MCF 10A (cell line): ENCODE measurements at places on chromosomes 2 and 18. TPM values are rescaled to one million over a fixed set of nuclear protein-coding genes. Genes with fewer than 3 reads are reported as not detected.

DNA sequence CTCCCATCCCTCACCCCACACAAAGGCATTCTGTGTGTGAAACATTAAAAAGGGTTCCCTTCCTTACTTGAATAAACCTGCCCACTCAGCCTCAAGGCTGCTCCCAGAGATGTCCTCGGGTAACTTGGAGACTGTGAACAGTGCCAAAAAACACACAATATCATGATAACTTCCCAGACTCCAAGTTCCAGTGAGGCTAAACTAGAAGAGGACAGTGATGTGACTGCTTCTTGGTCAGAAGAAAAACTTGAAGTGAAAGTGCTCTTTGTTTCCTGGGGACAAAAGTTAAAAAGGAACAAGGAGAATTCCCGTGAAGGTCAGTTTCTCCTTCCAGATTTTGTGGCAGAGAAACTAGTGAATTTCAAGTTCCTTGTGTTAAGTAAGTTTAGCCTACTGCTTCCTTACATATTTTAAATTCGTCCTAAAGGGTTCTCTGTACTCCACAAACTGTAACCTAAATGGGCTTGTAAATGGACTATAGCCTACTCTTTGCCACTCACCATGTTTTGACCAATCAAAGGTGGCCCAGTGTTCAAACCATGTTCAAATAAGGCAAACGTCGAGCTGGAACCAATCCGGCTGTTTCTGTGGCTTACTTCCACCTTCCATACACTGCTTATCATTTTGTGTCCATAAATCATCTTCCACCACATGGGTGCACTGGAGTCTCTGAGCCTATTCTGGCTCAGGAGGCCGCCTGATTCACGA is 20.4 kb downstream of the TPRKB start:
- peak; percentile 33 for DNase-seq

DNA sequence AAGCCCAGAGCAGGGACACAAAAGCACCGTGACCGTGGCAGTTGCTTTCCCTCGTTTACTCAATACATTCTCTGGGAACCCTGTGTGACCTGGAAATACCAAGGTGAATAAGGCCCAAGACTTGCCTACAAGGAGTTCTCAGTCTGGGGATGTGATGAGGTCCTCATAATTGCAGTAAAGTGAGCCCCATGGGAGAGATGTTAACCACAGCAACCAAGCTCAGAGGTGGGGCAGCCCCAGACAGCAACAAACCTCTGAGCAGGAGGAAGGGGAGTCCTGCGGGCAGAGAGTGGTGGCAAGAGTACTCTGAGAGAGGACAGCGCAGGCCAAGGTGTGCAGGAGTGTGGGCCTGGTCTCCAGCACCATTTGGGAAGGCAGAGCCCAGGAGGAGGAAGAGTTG is 91.6 kb downstream of the TTC32 start:
- DNase-seq: no peak

DNA sequence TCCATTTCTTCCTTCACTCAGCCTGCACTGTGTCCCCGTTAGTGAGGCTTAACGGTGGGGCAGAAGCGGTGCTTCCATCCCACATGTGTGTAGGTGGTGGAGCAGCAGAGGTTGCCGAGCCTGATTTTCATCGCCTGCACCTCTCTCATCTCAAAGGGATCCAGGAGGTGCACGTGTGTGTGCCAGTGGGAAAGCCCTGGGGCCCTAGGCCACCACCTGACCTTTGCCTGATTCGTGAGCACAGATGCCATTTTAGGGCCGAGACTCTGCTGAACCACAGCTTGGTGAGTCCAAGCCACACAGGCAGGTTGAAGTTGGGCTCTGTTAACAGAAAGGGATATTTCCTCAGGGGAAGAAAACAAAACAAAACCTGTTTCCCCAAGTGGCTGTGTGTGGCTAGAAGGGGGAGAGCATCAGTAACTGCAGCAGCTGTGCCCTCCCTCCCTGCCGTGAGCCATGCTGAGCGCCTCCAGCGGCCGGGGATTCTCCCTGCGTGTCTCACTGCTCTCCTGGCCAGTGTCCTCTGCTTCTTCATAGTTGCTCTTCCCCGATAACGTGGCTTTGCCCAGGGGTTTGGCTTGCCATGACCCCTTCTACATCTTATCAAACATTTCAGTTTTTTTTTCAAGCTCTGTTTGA is 81.5 kb downstream of the MAPRE2 start:
- peak; percentile 7 for DNase-seq

DNA sequence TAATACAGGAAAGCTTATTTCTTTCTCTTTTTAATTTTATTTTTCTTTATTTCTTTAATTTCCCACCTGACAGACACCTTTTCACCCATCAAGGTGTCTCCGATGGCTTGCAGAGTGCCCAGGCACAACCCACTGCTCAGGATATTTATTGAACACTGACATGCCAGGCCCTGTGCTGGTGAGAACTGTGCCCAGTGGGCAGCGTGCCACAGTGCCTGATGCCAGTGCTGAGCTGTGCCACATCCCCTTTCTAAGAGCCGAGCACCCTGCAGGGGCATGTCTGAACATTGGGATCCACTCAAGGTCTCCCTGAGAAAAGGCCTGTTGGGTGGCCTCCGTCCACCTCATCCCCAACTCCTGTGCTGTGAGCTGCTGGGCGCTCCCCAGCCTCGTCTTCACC is 158.6 kb upstream of the RAB6C start:
- DNase-seq: no peak

GRCh38 chr2:194004590-194005206 is 1652.3 kb upstream of the SLC39A10 start:
- DNase-seq: peak; percentile 23

DNA sequence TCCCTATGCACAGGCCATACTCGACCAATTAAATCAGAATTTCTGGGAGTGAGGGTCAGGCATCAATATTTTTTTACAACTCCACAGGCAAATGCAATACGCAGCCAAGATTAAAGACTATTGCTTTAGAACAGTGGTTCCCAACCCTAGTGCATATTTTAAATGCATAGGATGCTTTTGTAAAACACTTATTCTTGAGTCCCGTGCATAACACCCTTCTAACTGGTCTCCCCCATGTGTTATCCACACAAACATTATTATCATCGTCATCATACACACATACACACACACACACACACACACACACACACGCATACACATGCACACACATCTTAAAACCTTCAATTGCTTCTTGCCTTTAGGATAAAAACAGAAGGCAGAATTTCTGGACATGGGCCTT is 145.0 kb upstream of the PELI1 start:
- DNase-seq: no peak

DNA sequence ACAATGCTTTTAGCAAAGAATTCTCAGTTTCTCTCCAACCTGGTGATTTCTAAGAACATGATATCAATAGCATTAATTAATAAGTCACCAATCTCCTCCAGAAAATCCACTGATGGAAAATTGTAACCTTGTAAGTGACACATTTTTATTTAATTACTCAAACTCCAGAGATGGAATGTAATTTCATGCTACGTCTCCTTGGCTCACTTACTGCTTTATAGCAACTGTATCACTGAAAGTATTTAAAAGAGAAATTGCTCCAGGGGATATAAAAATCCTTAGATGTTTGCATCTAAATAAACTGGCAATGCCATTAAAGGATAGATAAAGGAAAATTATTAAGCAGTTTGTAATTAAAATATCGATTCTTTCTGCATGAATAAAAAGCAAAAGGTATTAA is 325.4 kb downstream of the TSN start:
- DNase-seq: no peak

DNA sequence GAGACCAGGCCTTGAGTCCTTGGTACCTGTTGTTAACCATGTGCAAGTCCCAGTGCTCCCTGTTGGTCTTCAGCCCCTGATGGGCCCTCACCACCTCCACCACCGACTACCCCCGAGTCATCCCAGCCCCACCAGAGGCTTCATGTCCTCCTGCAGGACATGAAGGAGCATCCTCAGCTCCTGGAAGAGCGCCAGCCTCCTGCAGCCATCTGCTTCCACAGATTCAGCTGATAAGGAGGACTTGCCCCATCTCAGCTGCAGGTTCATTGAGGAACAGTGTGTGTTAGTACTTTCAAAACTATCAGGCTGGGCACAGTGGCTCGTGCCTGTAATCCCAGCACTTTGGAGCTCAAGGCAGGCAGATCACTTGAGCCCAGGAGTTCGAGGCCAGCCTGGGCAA is 151.9 kb downstream of the ATP9B start:
- no peak for DNase-seq

GRCh38 chr2:100879296-100879695 is 59.4 kb downstream of the NPAS2 start:
- no peak for DNase-seq

DNA sequence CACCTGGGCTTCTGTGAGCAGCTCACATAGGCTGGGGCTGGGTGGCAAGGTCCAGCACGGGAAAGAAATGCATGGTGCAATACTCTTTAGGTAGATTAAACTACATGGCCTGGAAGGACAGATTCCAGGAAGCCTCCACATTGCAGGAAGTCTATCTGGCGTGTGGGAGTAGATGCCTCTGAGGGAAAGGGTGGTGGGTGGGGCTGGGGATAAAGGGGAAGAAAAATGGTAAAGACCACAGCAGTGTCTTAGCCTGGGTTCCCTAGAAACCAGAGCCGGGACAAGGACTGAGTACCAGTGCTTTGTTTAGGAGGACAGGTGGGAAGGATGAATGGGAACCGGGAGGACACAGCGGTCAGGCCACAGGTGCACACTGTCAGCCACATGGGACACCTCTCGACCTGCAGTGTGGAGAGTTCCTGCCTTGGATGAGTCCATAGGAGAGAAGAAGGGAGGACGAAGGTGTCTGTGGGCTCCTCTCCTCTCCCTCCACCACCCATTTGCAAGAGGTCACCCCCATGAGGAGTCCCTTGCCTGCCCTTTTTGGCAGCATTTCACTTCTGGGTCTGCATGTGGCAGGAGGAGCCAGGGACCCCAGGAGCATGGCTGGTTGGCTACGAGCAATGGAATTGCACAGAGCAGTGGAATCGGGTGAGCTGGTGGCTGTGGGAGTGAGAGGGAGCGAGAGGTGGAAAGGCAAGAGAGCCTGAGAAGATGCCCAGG is 91.5 kb upstream of the HS6ST1 start:
- no peak for DNase-seq

DNA sequence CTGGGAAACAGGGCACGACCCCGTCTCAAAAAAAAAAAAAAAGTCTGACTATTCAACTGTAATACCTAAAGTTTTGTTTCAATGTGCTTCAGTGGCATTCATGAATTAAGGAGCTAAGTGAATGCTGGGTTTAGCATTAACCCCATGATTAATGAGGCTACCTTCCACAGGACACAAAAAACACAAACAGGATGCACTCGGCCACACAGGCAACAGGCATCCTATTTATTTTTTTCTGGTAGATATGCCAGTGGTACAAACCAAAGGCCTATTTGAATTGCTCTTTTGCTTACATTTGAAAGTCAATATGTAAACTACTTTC is 48.3 kb downstream of the CDH2 start:
- no peak for DNase-seq

GRCh38 chr2:106105151-106105922 is 88.8 kb downstream of the UXS1 start:
- DNase-seq: no peak

- no peak for DNase-seq
These were observed 5.5 kb downstream of the NPC1 start for GRCh38 chr18:23580677-23581367.

- peak; percentile 29 for DNase-seq
These were observed 43.5 kb downstream of the ASAP2 start for GRCh38 chr2:9250091-9250490.

TRIM43 gene
- not detected in 2 replicates for total RNA-seq

DDX18 gene
- total RNA-seq: 88.7 and 101 TPM in 2 replicates

SRD5A2 gene
- not detected in 2 replicates for total RNA-seq

NT5C1B gene
- total RNA-seq: not detected in 2 replicates

DAPL1 gene
- total RNA-seq: not detected in 2 replicates
